Astrocyte of the spinal cord (primary cell): ENCODE measurements at places on chromosomes 1 and 21.

DNA sequence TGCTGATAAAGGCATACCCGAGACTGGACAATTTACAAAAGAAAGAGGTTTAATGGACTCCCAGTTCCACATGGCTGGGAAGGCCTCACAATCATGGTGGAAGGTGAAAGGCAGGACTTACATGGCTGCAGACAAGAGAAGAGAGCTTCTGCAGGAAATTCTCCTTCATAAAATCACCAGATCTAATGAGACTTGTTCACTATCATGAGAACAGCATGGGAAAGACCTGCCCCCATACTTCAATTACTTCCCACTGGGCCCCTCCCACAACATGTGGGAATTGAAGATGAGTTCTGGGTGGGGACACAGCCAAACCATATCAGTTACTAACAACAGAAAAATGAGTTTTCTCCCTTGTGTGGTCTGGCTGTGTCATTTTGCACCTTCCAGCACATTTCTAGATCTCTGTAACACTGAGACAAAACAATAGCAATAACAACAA lies 741.4 kb downstream of the KCNT2 start:
- DNase-seq: no peak

DNA sequence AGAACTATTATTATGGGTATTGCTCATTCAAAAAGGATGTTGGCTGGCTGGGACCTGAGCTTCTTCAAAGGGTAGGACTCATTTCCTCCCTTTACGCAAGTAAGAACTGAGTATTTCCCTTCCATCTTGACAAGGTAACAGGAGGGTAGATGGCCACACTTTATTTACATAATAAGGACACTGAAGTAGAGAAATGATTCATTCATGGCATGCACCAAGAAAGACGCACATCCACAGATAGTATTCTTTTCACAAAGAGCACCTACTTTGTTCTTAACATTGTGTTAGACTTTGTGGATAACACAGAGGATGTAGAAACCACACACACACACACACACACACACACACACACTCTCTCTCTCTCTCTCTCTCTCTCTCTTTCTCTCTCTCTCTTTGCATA lies 82.9 kb downstream of the FAM78B start:
- DNase-seq: no peak

DNA sequence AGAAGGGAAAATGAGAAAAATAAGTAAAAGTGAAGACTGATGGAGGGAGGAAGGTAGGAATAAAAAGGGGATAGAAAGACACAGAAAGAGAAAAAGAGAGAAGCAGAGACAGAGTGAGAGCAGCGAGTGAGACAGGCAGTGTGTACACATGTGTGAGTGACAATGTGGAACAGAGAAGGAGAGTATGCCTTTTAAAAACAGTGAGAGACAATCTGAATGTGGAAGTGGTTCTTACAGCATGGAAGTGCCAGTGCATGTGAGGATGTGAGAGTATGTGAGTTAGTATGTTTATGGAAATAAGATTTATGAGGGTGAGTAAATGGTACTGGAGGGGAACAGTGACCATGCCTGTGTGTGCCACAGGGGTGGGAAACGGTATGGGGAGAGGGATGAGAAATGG lies 1.2 kb downstream of the NEGR1 start:
- DNase-seq: peak; percentile 23

GRCh38 chr1:20573987-20574386 lies 14.9 kb upstream of the CDA start:
- DNase-seq: no peak

DNA sequence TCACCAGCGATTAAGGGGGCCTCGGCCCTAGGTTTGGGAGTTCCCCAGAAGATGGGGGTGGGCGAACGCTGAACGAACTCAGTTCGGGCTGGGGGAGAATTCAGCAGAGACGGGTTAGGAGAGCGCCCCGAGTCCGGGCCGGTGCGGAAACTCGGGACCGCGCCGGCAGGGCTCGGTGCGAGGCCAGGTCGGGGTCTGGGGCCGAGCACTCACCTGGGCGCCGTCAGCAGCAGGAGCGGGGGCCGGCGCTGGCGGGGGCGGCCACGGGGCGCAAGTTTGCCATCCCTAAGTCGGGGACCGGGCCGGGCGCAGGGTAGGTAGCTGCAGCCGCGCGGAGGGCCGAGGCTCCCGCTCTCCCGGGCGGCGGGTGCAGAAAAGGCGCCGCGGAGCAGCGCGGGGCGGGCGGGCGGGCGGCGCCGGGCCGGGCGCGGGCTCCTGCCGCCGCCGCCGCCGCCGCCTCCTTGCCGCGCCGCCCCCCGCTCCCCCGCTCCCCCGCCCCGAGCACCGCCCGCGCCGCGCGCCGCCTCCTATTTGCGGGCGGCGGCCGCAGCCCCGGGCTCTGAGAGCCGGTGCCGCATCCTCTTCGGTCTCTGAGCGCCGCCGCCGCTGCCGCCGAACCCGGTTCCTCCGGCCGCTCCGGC lies 349 bp downstream of the ADGRB2 start:
- DNase-seq: no peak

DNA sequence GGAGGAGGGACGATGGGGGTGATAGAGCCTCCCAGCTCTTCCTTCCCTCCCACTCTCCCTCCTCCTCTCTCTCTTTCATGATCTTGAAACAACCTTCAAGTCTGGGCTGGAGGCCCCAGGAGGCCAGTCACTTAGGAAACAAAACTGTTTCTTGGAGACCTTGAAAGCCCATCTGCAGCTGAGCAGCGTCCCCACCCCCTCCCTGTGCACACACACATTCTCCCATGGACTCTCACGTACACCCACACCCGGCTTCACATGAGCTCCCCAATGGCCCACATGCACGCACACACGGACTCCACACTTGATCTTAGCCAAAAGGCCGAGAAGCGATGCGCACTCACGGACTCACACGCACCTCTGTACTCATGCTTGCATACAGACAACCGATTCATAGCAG lies 3.2 kb upstream of the ATP1A2 start:
- peak; percentile 46 for DNase-seq

- DNase-seq: peak; percentile 25
Measured at GRCh38 chr1:89566761-89567174, 42.1 kb downstream of the LRRC8B start.

DNA sequence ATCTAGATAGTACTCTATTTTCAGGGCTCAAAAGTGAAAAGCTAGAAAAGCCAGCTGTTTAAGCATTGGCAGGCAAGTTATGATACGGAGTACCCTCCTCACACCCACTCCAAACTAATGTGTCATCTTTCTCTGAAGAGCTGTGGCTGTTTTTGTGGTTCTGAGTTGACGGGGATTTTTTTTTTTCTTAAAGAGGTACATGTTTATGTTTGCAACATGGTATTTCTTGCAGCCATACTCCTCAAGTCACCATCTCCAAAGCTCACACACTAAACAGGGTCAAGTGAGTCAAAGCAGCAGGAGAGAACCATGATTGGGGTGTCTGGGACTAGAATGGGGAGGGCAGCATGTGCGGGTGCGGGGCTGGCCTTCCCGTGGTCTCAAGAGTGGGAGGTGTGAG lies 347.2 kb downstream of the DISC1 start:
- peak; percentile 16 for DNase-seq

- no peak for DNase-seq
Measured at GRCh38 chr1:55426156-55426555, 211.0 kb upstream of the USP24 start.

DNA sequence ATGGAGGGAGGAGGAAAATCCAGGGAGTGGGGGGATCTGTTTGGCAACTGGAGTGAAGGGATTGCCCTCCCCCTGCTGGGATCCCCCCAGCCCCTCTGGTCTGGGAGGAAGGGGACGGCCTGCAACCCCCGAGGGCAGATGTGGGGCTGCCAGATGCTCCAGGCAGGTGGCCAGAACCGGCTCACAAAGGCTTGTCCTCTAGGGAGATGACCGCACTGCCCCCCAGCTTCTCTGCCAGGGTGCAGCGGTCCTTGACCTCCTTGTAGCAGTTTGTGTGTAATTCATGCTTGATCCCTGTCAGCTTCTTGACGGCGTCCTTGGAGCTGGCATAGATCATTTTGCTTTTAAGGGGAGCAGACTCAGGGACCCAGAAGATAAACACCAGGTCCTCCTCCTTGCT lies 69.2 kb downstream of the ROR1 start:
- DNase-seq: no peak

DNA sequence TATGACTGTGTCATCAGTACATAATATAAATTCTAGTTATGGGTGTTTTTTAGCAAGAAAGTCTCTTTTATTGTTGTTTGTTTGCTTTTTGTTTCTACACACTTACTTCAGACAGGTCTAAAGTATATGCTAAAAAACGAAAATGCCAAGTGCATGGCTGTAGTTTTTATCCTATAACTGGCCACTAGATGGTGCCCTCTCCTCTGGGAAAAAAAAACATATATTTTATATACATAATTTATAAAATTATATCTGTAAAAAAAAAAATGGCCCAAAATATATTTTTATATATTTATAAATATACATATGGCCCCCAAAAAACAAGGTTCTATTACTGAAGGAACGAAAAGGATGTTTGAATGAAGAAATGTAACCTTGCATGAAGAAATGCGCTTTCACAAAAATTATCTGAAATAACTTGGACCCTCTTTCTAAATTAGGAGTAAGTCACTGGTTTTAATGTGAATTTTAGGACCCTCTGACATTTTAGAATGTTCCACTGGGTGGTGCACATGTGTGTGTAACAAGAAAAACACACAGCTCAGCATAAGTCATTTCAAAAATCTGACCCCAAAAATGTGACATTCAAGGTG lies 93.5 kb downstream of the TTLL7 start:
- DNase-seq: peak; percentile 26

DNA sequence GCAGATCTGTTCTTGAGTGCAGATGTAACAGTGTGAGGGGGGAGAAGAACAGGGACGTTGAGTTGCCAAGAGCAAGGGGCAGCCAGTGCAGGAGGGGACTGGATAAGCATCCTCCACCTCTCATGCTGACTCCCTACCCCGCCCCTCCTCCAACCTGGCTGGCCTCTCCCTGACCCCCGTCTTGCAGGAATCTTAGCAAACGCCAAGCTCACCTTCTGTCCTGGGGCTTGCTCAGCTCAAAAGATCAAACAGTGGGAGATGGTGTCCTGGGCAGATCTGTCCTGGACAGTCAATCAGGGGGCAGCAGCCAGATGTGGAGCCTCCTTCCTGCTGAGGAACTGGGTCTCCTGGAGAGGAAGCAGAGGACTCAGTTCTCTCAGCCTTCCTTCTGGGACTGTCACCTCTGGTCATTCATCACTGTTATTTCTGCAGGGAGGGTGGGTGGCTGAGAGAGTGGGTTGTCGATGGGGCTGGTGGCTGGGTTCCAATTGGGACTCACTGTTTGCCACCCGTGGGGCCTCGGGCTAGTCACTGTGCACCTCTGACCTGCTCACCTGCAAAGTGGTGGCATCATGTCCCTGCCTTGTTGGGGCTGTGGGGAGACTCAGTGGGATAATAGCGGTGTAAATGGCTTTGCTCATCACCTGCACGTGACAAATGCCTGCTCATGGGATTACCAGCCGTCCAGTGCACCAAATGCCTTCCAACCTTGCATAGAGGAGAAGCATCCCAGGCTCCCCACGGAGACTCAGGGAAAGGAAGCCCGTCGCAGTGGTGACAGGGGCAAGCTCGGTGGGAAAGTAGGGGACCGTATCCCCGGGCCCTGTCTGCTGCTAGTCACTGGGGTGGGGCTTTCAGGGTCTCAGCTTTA lies 154.4 kb downstream of the PTPRU start:
- DNase-seq: no peak

DNA sequence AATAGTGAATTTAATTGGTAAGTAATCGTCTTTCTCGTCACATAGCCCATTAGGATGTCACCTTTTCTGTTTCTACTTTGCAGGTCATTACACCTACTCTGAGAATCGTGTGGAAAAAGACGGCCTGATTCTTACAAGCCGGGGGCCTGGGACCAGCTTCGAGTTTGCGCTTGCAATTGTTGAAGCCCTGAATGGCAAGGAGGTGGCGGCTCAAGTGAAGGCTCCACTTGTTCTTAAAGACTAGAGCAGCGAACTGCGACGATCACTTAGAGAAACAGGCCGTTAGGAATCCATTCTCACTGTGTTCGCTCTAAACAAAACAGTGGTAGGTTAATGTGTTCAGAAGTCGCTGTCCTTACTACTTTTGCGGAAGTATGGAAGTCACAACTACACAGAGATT lies 23.3 kb downstream of the PARK7 start:
- no peak for DNase-seq

DNA sequence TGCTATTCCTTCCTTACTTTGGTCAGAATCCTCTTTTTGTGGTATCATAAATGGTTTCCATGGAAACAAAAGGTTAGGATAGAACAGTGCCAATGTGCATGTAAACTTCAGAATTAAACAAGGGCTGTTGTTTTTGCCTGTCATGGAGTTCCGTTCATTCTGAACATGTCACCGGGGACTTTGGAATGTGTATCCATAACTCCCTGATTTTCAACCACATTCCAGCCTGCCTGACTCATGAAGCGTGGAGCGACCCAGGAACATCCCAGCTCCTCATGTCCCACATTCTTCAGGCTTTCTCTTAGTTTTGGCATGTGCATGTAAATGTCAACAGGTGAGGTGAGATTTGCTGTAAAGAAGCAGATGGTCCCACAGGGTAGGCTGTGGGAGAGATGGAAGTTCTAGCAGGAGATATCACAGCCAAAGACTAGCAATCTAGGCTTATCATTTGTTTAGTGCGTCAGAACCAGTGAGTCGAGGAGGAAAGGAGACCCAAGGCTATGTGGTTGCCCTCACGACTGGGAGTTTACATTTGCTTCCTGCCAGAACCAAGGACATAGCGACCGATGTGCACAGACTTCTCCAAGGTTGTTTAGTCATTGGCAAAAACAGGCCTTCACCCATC lies 23.0 kb upstream of the DNAJC11 start:
- DNase-seq: peak; percentile 58

DNA sequence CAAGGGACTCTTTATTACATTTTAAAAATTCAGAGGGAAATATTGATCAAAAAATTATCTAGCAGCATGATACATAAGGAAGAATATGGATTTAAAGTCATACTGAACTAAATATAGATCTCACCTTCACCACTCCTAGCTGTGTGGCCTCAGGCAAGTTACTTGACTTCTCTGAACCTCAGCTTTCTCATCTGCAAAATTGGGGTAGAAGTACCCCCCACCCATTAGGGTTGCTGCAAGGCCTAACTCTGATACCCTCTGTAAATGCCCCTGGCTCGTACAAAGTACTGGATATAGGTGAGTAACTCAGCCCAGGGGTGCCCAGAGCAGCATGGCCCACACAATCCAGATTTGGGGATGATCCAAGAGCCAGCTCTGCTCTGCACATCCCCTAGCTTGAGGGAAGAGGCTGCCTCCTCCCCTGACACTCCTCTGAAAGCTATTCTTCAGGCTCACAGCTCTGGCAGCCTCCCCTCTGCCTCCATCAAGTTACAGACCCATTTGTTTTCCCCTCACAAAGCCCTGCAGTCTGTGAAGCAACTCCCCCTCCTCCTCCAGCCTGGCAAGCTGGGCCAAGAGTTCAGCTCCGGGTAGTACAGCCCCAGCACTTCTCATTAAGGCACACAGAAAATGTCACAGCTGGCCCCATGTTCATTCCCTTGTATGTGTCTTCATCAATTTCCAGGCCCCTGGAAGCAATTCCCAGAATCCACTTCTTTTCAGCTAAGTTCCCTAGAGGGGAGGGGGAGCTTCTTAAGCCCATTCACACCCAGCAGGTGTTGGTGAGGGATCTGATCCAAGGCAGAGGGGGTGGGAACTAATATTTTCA lies 143.7 kb downstream of the PLPP3 start:
- DNase-seq: no peak

GRCh38 chr1:234503193-234504050 lies 24.4 kb upstream of the TARBP1 start:
- no peak for DNase-seq

GRCh38 chr1:181062836-181063428 lies 25.6 kb upstream of the IER5 start:
- no peak for DNase-seq
